ENCODE measurements at places on chromosomes 11 and 22.

GRCh38 chr22:17284466-17284865, 65.2 kb upstream of the ADA2 start:
- DNase-seq, result no peak

DNA sequence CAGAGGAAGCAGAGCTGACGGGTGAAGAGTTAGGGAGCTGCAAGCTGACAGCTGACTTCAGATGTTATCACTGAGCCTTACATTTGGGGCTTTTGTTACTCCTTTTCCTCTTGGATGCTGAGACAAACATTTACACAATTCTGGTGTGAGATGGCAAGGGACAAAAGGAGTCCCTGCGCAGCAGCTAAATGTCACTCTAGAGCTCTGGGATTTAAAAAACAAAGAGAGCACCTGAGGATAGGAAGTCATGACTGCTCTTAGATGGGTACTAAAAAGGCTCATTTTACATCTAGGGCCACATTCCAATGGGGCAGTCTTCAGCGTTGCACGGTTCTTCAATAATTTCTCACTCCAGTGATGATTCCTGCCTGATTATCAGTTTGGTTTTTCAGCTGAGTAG, 204.5 kb downstream of the RAB38 start:
- no peak for DNase-seq

GRCh38 chr11:17992916-17993315, 19.9 kb downstream of the SERGEF start:
- no peak for DNase-seq

- DNase-seq, result no peak
Observed at GRCh38 chr11:94325681-94326080, 21.3 kb downstream of the IZUMO1R start.

GRCh38 chr22:30902496-30903357, 65.8 kb downstream of the MORC2 start:
- peak; percentile 50 for DNase-seq

GRCh38 chr11:128524172-128524571, 63.2 kb downstream of the ETS1 start:
- DNase-seq, result no peak

DNA sequence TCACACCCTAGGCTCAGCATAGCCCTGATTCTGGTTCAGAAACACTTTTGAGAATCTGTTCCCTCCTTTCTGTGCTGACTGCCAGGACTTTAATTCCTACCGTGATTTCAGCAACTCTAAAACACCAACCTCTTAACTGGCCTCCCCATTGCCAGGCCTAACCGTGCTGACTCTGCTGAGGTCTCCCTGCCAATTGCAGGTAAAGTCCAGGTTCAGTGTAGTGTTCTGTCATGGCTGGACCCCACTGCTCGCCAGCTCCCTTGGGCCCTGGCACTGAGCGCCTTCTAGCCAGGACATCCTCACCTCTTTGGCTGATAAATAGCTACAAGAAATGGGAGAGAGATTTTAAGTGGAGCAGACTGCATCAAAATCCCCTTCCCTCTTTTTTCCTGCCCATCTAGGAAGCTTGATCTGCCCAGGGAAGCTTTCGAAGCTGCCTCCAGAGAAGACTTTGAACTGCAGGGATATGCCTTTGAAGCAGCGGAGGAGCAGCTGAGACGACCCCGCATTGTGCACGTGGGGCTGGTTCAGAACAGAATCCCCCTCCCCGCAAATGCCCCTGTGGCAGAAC, 4.7 kb downstream of the UPB1 start:
- DNase-seq, result no peak

- DNase-seq, result peak; percentile 12
Observed at GRCh38 chr11:12123799-12124198, 13.4 kb downstream of the MICAL2 start.

- no peak for DNase-seq
Observed at GRCh38 chr11:128686745-128687177, 7.1 kb upstream of the FLI1 start.

GRCh38 chr22:40560551-40560950, 76.0 kb downstream of the MRTFA start:
- no peak for DNase-seq

- DNase-seq, result no peak
Observed at GRCh38 chr11:131868629-131869507, 498.5 kb downstream of the NTM start.

DNA sequence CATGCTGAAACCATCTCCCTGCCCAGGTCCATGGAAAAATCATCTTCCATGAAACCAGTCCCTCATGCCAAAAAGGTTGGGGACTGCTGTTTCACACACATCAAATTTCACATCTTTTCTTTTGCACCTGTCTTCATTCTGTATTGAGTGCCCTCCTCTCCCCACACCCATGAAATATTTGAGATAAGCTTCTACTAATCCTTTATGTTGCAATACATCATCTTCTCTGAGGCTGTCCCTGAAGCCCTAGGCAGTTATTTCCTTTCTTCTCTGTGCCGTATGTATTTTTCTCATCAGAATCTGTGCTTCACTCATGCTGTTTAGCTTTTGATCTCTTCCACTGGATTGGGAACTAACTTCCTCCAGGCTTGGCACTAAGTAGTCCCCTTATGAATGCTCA, 40.0 kb upstream of the RRM1 start:
- no peak for DNase-seq

DNA sequence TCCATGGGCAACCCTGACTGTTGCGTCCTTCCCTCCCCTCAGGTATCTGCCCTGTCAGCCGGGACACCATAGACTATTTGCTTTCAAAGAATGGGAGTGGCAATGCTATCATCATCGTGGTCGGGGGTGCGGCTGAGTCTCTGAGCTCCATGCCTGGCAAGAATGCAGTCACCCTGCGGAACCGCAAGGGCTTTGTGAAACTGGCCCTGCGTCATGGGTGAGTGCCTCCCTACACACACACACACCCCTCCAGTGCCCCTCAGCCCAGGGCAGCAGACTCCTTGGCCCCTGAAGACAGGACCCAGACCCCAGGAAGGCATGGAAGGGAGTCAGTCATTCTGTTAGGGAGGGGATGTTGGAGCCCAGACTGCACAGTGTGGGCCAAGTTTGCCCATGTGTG, 17.9 kb upstream of the UVRAG start:
- peak; percentile 51 for DNase-seq

DNA sequence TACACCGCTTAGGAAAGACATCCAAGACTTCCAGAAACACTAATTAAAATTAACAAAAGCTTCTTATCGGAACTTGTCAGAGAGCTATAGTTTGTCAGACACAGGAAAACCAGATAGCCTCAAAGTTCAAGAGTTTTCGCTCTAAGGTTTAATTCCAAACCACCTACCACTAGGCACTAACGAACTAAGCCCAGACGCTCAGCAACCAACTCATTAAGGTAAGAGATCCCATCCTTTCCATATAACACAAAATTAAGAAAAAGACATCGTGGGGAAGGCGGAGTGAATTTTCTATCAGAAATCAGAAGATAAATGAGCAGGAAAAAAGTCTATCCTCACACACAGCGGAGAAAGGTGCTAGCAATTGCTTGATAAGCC, 382 bp downstream of the IMMP1L start:
- no peak for DNase-seq

- DNase-seq, result no peak
Observed at GRCh38 chr11:134038897-134039470, 29.9 kb upstream of the JAM3 start.

GRCh38 chr11:62105667-62106191, 18.1 kb upstream of the INCENP start:
- DNase-seq, result no peak

- DNase-seq, result no peak
Observed at GRCh38 chr11:27317751-27318150, 45.3 kb downstream of the CCDC34 start.

DNA sequence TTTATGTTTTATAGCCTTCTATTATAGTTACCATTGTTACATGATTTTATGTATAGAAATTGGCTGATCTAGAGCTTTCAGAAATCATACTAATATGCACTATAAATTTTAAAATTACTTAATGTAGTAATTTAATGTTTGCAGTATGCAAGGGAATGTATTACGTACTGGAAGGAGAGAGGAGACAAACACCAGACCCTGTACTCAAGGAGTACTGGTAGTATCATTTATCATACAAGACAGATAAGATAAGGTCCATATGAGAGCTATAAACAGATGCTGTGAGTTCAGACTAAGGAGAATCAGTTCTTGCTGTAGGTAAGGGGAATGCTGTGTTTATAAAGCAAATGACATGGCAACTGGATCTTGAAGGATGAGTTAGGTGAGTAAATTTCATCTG, 765 bp downstream of the BCO2 start:
- no peak for DNase-seq

DNA sequence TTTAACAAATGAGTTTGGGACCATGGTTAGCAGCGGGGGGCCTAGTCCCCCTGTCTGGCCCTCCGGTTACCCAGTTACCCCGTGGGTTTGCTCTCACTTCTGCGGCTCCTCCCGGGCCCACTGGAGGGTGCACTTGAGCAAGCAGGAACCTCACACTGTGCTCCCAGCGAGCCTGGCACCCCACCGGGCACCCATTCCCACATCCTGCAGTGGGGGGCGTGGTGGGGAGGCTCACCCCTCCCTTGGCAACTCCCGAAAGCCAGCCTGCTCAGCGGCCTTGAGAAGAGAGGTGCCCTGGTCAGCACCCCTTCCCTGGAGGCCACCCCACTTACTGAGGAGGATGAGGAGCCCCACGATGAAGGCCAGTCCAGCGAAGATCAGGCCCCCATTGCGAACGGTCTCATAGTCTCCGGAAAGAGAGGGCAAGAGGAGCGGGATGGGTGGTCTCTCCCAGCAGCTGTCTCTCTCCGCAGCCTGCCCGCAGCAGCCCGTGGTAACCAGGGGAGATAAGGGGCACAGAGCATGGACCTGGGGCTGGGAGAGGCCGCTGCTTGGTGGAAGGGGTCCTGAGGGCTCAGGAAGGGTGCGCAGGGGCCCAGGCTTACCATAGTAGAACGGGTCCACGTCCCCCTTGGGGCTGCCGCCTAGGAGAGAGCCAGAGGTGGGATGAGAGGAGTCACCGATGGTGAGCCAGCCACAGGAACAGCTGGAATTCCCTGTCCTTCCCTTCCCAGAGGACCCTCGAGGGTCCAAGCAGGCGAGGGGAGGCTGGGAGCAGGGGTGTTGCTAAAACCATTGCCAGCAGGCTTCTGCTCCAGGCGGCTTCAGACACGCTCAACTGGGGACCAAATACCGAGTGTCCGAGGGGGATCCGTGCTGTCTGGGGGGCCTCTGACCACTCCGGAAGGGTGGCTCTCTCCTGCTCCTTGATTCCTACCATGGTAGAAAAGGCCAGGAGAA, 2.2 kb downstream of the FXYD2 start:
- DNase-seq, result peak; percentile 54
